Peyer's patch (tissue), 4 donors: ENCODE measurements at places on chromosomes 3 and 15.
A peak's percentile ranks its signal among the peaks of the same experiment; 100 is the strongest.

- DNase-seq = no peak
These were observed 230.9 kb upstream of the RORA start for GRCh38 chr15:61459785-61460707.

DNA sequence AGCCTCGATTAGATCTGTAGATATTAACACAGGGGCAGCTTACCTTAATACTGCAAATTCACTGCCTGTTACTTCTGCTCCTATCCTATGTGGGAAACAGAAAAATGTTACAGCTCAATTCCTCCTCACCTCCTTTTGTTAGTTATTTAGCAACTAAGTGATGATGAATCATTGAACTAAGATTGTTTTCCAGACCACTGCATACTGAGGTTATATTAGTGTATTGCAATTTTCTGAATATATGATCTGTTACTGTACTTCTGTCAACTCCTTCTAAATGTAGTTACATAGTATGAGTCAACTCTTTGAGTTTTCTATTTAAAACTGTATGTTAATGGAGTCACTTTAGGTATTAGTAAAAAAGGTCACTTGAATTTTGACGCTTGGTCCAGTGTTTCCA is 331.5 kb upstream of the SLCO3A1 start:
- no peak for DNase-seq

DNA sequence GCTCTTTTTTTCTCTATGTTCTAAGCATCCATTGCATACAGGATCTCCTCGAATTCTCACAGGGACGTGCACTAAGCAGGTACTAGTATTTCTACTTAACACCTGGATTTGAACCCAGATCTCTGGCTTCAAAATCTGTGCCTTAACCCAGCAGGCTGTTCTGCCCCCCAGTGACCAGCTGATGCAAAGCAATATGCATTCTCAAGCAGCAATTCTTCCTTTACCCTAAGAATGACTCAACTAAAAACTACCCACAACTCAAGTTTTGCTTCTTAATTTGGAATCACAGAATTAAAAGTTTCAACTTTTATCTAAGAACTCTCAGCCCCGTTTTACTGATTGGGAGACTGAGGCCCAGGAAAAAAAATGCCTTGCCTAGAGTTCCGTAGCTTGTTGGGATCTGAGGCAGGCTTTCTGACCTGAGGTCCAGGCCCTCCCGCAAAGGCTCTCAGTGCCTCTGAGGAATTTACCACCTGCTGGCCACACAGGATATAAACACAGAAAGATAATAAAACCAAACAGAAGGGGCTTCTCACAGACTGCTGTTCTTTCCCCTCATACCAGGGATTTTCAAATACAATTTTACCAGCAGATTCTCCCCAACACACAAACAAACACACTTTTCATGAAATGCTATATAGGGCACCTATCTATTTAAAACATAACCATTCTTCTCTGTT is 115.4 kb upstream of the RAD18 start:
- no peak for DNase-seq

DNA sequence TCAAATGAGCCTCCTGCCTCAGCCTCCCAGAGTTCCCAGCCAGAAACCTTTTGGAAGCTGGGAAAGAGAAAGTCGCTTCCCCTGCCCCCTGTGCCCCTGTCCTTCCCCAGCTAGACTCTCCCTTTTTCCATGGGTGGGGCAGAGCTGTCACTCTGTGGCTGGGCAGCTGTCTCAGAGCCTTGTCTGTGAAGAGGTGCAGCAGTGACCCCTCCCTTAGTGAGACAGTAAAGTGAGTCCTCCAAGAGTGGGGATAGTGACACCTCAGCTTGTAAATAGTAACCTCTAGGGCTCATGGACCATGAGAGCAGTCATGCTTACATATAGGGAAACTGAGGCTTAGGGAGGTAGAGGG is 76.3 kb downstream of the SMAD6 start:
- DNase-seq = peak; percentile 36

DNA sequence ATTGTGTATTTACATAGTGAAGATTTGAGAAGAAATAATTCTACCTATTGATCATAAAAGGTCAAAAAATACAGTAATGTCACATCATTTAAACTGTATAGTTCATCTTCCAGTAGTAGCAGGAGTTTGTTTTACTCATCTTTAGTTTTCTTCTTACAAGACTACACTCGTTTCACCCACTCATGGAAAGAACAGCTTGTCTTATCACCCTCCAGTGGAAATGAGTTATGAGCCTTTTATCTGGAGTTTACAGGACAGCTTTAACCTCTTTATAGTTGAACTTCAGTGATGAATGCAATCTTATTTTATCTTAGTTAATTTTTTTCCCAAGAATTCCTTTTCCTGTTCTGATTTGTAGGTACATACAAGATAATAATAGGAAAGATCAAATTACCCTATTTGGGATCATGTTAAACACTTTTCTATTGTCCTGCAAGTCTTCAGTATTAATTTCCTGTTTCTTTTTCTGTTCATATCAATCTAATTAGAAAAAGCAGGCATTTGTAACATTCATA is 36.8 kb downstream of the RBMS3 start:
- no peak for DNase-seq

DNA sequence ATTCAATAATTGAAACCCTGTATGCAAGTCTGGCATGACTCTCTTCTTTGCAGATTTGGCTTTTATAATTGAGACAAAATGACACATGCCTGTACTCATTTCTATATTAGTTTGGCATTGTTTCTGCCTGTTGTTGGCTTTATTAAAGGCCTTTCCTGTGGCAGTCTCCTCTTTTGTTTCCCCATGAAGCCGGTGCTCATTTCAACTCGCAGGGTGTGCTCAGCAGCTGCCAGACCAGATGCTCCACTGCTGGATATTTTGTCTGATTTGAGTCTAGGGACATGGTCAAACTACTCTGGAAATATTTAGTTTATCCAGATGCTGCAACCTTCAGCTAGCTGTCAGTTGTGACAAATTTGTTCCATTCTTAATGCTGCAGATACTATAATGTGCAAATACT is 445.3 kb downstream of the NAALADL2 start:
- no peak for DNase-seq

DNA sequence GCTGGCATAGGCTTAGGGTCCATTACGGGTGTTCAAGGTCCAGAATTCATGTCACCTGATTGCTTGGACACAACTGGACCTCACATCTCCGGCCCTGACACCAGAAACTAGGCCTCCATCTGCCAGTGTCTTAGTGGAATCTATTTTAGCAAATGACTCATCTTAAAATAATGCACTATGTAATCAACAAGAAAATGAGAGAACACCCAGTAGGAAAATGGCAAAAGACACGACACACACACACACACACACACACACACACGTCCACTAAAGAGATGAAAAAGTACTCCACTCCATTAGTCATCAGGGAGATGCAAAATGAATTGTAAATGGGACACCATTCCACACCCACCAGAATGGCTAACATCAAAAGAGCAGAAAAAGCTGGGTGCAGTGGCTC is 11.2 kb downstream of the APBA2 start:
- DNase-seq = no peak

DNA sequence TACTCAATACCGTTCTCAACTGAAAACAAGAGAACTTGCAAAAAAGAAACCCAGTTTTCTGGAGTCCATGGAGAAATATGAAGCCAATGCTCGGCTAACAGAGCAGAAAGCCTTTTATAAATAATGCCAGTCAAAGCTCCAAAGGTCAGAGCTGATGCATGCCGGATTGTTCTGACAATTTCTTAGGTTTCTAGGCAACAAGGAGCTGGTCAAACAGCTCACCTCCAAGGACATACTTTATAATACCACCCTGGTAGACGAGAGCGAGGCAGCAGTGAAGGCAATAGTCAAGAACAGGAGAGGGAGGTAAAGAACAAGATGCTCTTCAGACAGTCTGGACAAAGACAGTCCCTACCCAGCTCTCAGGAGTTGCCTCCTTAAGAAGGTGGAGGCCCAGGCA is 111.1 kb downstream of the UBE3A start:
- peak; percentile 49 for DNase-seq

- no peak for DNase-seq
These were observed 206.3 kb upstream of the KCNMB2 start for GRCh38 chr3:178329936-178330335.

DNA sequence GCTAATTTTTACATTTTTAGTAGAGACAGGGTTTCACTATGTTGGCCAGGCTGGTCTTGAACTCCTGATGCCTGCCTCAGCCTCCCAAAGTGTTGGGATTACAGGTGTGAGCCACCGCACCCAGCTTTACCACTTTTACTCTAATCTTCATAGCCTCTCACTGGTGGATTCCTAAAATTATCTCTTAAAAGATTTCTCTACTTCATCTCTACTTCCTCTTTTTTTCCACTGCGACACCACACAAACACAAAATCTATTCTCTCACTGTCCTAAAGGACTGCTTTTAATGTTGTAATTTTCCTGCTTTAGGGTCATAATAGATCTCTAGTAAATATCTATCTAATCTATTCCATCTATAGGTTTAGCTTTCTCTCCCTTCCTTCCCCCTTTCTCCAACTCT is 34.0 kb upstream of the TBL1XR1 start:
- no peak for DNase-seq

DNA sequence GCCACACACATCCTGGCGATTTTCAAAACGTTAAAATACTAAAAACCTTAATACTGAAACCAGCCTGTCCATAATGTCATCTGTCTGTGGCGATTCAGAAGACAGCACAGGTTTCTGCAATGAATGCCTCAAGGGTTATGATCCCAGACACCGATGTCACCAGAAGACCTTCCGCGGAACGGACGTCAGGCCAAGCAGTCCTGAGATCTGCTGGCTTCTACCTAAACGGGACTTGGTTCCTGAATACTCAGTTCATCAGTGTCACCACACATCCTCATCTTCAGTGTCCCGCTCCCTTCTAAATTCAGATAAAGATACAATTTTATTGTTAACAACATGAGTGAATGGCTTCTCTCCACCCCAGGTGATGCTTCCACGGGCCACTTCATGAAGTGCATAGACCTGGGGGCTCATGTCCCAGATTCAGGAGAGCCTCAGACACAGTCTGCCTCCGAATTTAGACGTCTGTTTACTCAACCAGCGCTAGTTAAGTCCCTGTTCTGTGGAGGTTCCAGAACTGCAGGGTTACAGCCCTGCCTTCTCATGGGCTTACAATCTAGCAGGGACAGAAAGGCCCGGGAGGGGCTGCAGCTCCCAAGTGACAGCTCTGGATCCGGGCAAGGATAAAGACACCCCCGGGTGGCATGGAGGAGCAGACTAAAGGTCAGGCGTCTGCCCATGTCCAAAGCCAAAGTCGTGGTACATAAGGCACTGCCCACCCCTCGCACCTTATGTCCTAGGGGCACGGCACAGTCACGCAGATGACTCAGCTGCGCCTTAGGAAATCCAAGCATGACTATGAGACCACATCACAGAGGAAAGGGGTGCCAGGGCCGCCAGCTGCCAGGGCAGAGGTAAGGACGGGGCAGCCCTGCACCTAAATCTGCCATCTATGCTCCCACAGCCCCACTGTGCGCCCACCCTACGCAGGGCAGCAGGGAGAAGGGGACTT is 75.9 kb downstream of the VGLL4 start:
- no peak for DNase-seq

DNA sequence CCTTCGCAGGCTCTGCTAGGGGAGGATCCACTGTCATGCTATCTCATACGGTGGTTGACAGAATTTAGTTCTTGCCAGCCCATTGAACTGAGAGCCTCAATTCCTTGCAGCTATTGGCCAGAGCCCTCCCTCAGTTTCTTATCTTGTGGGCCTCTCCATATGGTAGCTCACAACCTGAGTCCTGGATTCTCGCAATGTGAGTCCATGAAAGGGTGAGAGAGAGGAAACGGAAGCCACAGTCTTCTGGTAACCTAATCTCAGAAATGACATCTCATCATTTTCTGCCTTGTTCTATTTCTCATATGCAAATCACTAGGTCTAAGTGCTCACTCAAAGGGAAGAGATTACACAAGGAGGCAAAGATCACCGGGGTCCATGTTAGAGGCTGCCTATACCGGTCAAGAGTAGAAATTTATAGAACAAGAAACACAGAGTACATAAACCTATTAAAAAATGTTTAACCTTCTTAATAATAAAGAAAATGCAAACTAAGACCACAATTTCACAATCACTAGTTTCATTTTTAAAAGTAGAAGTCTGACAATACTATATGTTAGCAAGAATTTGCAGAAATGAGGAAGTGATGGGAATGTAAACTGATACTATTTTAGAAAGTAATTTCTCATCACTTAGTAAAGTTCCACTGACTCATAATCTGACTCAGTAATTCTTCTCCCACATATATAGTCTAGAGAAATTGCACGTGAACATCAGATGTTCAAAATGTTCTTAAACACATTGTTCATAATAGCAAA is 378.4 kb upstream of the AGTR1 start:
- no peak for DNase-seq

- no peak for DNase-seq
These were observed 165.2 kb upstream of the TPM1 start for GRCh38 chr15:62877276-62877857.

GRCh38 chr3:194255252-194256039 is 95.7 kb downstream of the CPN2 start:
- no peak for DNase-seq

DNA sequence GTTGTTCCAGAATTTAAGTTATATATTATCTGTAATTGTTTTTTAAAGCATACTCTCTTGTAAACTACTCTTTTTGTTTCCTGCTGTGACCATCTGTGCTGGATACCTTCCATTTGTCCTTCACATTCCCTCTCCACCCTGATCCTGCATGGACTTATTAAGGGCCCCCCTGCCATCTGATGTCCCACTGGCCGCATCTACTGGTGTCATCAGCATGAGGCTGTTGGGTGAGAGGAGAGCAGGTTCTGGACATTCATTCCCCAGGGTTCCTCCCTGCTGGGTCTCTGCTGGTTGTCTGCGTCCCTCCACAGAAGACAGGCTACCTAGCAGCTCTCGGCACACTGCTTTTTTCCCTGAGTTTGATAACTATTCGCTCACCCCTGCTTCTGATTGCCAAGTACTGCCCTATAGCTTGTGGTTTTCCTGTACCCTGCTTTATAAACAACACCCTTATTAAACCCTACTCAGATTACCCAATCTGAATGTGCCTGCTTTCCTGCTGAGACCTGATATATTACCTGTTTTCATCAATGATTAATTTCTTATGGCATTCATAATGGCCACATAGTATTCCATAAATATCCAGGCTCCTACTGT is 7.7 kb downstream of the CMTM8 start:
- DNase-seq = no peak

GRCh38 chr15:67433495-67434099 is 87.3 kb upstream of the C15orf61 start:
- no peak for DNase-seq

DNA sequence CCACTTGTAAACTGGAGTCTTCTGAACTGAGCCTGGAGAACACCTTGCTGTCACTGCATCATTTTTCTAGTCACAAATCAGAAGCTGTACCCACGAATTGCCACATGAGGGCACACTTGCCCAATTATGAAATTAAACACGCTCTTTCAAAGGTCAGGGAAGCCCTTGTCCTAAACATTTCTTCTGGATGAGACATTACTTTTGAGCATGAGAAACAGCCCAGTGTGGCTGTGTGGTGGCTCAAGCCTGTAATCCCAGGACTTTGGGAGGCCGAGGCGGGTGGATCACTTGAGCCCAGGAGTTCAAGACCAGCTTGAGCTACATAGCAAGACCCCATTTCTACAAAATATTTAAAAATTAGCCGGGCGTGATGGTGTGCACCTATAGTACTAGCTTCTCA is 27.5 kb upstream of the CFAP161 start:
- DNase-seq = peak; percentile 19
